ENCODE measurements at places on chromosomes 11 and 22.

DNA sequence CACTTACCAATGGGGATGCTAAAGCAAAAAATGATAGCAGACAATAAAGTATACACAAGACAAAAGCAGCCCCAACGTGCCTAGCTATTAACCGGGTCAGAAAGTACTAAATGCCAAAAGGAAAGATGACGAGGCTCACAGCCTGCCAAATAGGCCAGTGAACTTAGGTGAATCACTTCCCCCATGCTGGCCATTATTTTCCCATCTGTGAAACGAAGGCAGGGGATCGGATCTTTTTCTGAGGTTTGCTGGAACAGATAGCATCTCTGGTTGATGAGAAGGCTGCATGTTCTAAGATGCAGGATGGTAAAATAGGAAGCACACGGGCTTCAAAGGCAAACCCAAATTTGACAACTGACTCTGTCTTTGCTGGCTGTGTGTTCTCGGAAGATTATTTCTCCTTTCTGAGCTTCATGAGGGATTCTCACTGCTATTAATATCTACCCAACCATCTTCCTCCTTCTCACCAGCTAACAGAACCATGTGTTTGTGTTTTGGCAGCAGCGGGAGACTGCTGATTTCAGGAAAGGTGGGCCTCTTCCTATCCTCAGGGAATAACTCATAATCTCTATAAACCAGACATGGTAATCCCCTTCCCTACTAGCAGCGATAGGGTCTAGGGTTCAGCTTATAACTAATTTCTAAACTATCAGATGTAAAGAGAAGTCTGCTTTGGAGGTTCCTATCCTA, 390.7 kb downstream of the LARGE1 start:
- no peak for DNase-seq

DNA sequence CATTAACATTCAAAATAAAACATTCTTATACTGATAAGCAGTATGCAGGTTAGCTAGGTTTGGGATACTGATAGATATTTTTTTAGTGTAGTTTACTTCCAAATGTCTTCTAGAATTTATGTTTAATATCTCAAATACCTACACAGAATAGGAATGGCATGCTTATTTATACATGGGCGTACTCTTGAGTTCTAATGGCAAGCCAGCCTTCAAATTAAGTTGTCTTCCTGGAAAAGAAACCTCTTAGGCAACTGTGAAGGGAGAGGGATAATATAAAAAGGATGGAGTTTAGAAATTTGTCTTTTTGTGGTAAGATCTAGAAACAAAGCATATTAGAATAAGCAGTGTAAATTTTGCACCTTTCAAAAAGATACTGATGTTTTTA, 65.4 kb downstream of the MTMR3 start:
- no peak for DNase-seq

GRCh38 chr11:125179346-125179745, 14.8 kb downstream of the PKNOX2 start:
- no peak for DNase-seq

GRCh38 chr11:24298146-24298545, 198.7 kb upstream of the LUZP2 start:
- DNase-seq = no peak

GRCh38 chr11:72430741-72431570, 3.4 kb downstream of the CLPB start:
- peak; percentile 43 for DNase-seq

- DNase-seq = no peak
Observed at GRCh38 chr22:46055181-46055875, 78.4 kb upstream of the WNT7B start.

DNA sequence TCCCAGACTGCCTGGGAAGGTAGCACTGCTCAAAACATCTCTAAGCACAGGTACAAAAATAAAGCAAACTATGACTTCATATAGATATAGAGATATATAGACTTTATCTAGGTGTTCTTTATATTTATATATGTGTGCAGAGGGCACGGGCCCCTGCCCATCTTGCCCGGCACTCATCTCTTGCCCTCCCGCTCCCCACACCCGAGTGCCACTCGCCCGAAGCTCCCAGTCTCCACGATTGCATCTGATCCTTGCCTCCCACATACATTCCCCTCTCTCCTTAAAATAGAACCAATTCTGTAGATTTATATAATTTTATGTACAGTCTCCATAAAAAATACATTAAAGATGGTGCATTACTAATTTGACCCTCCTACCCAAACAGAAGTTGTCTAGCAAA, 55.5 kb downstream of the IGSF9B start:
- DNase-seq = no peak

DNA sequence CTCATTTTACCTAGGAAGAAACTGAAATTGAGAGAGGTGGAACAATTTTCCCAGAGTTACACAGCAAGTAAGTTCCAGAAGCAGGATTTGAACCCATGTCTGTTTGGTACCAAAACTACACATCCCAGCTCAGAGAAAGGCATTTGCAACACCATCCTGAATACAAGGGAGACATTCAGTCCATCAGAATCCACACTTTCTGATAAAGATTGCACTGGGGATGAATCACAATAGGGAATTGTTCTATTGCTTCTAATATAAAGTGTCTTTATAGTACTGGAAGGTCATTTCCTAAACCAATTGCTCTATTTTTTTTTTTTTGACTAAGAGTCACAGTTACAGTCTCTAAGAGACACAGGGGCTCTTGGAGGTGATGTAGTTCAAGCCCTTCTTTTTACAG, 208.1 kb upstream of the CADM1 start:
- no peak for DNase-seq

GRCh38 chr11:47056261-47056915, 119.8 kb downstream of the CSTPP1 start:
- no peak for DNase-seq

DNA sequence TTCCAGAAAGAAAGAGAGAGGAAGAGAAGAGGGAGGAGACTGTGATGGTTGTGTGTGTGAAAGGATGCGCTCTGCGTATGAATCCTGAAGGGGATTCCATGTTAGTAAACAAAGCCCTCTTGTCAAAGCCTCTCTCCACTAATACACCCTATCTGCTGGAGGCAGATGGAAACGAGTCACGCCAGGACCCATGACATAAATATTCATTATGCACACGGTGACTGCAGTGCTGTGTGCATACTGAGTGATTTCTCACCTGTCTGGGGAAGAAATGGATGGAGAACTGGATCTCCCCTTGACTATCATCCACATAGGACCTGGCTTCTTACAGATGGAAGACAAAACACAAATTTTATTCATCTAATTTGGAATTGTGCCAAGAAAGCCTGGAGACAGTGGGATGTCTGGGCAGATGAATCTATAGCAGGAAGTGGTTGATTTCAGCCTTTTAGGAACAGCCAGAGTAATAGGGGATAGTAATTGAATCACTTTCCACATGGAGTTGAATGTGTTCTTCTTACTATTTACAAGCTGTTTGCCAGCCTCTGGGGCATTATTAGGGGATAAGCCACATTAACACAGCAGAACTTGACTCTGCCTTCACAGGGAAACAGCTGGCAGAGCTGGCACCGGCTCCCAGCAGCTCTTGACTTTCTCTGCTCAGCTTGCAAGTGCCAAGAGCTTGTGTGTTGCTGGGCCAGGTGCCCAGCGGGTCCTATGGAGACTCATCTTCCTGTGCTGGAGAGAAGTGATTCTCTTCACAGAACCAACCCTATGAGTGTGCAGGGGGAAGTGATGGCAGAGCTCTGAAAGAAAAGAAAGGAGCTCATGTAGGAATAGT, 9.0 kb downstream of the MTNR1B start:
- DNase-seq = peak; percentile 100
